ENCODE measurements at places on chromosomes 7 and 10.
A peak's percentile ranks its signal among the peaks of the same experiment; 100 is the strongest.

DNA sequence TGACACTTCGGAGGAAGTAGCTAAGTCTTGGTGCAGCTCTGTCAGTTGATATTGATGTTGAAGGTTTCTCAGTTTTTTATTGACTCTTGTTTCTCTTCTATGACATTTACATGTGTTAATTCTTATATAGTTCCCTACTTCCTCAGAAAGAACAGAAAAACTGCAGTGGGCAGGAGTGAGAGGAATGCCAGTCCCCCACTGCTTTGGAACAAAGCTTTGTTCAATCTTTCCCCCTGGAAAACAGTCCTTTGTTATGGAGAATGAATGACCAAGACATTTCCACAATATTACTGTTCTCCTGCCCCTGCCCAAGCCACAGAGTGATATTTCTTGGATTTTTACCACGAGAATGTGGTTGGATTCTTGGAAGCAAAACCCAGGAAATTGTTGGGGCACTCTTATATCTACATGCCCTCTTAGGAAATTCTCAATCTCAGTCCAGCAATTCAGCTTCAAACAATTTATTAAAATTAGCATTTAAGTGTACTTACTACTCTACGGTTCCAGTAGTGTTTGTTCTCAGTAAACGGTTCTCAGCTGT, 258.0 kb upstream of the KCND2 start:
- no peak for DNase-seq

DNA sequence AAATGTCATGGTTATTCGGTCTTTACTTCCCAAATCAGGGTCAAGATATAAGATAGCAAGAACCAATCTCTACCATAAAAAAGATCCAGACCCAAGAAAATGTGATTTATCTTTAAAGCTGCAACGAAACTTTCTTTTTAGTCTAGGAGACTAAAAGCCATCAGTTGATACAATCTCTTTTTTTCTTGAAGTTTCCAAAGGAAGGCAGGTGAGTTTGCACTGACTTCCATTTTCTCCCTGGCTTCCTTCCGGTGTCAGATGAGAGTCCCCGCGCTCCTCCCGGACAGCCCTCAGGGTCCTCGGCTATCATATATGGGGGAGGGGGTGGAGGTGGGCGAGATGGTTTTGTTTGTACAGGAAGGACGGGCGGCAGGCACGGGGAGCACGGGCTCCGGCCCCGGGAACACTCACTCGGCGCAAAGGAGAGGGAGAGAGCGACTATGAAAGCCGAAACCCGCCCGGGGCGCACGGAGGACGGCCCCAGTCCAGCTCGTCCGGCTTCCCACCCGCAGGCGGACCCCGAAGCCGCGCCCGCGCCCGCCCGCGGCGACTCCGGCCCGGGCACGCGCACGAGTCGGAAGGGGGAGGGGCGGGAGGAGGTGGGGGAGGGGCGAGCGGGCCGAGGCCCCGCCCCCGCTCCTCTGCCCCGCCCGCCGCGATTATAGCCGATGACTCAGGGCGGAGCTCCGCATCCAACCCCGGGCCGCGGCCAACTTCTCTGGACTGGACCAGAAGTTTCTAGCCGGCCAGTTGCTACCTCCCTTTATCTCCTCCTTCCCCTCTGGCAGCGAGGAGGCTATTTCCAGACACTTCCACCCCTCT, at the start of gene BAG3:
BAG3 (plus strand) TSS at position 689 of the 822 bp plus-strand sequence. CDS start 296 bp downstream, outside the sequence.
- DNase-seq: peak; percentile 55

DNA sequence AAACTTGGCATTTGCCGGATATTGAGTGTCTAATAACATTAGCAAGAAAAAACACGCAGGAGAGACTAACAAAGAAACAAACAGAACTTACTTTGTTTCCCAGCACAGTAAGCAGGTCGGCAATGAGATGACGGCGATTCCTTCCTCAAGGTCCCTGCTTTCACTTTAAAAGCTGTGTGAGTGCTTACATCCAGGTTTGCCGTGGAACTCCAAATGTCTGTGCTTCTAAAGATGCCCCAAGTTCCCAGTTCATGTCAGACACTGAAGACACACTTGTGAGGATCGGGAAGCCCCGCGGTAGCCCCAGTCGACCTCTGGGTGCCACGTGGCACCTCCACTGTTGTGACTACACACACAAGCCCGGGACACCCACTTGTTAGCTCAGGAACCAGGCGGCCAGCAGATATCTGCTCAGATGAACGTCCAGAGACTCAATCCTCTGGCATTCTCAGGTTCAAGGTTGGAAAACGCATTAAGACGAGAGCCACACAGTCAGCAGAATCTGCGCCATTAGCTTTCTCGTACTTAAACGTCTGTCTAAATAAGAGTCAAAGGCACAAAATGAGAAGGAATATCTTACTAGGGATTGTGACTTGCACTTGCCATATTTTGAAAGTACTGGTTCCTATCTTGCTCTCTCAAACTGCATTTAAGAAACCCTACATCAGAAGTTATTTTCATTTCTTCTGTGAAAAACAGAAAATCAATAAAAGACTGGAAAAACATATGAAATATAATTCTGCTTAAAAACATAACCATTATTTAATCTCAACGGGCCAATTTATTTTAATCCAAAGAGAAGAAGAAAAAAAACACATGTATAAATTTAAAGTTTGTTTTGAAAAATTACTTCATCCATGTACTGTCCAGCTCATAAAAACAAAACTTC, 207.6 kb upstream of the KLF14 start:
- no peak for DNase-seq

- no peak for DNase-seq
These were observed 28.0 kb downstream of the NIPSNAP2 start for GRCh38 chr7:55992346-55992745.

DNA sequence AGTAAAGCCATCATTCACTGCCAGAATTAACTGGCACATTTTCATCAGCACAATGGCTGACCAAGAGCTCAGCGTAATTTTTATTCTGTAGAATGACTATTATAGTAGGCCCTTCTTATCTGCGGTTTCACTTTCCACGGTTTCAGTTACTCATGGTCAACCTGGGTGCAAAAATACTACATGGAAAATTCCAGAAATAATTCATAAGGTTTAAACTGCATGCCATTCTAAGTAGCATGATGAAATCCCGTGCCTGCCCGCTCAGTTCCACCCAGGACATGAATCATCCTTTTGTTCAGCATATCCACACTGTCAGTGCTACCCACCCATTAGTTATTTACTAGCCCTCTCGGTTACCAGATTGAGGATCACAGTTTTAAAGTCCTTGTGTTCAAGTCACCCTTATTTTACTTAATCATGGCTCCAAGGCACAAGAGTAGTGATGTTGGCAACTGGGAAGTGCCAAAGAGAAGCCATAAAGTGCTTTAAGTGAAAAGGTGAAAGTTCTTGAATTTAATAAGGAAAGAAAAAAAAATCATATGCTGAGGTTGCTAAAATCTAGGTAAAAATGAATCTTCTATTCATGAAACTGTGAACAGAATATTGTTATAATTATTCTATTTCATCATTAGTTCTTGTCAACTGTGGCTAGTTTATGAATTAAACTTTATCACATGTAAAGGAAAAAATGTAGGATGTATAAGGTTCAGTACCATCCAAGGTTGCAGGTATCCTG, 204.9 kb downstream of the DOCK4 start:
- no peak for DNase-seq

DNA sequence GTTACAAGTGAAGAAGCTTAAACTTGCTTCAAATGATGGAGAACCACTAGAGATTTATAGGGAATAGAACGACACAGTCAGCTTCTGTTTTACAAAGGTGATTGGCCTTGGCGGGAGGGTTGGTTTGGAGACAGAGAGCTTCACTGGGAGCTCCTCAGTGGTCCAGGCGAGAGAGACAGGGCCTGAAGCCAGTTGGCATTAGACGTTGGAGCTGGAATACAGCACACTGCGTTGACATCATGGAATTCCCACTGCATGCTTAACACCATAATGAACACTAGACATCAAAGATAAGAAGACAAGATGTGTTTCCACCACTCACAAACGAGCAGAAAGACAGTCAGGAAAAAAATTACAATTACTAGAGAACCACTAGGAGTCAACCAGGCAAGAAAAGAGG, 67.8 kb downstream of the TBXAS1 start:
- DNase-seq: no peak

DNA sequence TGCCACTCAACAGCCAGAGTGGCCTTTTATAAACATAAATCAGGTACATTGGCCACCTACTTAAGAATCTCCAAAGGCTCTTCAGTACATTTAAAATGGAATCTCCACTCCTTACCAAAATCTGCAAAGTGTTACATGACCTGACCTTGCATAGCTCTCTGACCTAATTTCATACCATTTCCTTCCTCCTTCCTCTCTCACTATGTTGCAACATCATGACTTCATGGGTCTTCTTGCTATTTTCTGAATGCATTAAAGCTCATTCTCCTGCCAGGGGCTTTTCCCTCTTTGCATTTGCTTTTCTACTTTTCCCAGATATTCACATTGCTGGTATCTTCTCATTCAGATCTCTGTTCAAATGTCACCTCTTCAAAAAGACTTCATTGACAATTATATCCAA, 22.1 kb upstream of the PPP1R17 start:
- no peak for DNase-seq

- no peak for DNase-seq
These were observed 889 bp upstream of the SEMA3A start for GRCh38 chr7:84195295-84196060.

GRCh38 chr7:150954986-150955518, 23.1 kb downstream of the KCNH2 start:
- DNase-seq: no peak

- peak; percentile 16 for DNase-seq
These were observed 81.2 kb downstream of the HIPK2 start for GRCh38 chr7:139696552-139696951.

DNA sequence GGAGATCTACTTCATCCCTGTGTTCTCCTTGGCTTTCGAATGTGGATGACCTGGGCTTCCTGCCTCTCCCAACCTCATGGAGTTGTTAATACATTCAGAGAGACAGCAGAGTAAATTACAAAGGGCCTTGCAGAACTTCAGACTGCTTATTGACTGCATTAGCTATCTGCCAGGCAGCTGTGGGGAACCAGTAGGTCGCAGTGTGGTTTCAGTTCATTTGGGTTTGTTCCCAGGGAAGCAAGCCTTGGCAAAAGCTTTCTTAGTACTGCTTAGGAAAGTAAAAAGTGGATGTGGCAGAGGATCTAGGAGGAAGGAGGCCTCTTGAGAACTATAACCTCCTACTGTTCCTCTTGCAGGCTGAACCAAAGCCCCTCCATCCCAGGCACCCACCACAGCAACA, 9.2 kb downstream of the NPFFR1 start:
- no peak for DNase-seq

DNA sequence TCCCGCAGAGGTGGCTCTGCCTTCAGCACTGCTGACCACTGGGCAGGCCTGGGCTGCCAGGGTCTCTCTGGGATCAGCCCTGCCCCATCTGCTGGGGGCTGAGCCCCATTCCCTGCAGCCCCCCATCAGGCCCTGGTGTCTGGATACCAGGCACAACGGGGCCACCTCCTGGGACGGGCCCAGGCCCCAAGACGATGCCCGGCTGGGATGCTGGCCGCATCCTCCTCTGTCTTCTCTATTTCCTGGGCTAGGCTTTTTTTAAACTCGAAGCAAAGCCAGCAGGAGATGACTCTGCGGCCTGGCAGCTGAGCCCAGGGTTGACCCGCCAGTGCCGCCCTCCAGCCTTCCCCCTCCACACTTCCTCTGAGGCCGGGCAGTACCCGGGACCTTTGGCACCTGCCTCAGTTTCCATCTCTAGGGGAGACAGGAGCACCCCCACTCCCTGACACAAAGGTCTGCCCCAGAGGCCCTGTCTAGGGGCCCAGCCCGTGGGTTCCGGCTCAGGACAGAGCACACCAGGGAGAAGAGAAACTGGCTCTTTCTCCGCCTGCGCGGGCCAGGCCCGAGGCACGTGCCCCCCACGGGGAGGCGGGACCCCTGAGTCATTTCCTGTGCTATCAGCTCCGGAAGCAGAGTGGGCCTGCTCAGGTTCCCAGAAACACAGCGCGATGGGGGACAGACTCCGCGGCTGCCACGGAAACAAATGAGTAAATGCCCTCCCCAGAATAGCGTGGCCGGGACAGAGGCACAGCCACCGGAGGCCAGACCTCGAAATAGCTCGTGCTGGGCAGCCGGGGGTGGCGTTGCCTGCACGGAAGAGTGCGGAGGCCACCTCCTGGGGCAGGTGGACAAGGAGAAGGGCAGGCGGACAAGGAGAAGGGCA, 84.6 kb upstream of the PDGFA start:
- peak; percentile 81 for DNase-seq

GRCh38 chr7:145909991-145910513, 206.5 kb upstream of the CNTNAP2 start:
- peak; percentile 4 for DNase-seq

- DNase-seq: peak; percentile 66
These were observed 449.6 kb downstream of the GRM8 start for GRCh38 chr7:126803060-126803665.

GRCh38 chr7:94405506-94405905, 10.8 kb downstream of the COL1A2 start:
- no peak for DNase-seq

DNA sequence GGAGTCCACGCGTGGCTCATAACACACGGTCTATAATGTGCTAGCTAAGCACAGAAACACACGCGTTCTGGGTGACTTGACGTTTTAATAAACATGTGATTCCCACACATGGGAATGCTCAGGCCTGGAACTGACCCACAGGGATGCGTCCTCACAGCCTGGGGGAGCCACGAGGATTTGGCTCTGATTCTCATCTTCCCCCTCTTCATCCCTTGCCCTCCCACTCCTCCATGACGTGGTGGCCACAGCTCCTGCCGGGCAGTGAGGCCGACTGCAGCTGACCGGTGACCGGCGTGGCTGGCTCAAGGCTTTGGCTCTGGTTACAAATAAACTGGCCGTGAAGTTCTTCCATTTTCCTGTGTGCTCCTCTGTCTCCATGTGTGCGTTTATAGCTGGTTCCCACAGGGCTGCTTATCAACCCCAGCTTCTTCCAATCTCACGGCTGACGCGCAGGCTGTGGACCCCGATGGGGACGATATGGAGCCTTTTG, 40.9 kb upstream of the KLF6 start:
- no peak for DNase-seq

GRCh38 chr10:42932735-42933447, 144.0 kb upstream of the RET start:
- no peak for DNase-seq

GRCh38 chr10:30348378-30348776, 701 bp downstream of the MTPAP start:
- peak; percentile 7 for DNase-seq

DNA sequence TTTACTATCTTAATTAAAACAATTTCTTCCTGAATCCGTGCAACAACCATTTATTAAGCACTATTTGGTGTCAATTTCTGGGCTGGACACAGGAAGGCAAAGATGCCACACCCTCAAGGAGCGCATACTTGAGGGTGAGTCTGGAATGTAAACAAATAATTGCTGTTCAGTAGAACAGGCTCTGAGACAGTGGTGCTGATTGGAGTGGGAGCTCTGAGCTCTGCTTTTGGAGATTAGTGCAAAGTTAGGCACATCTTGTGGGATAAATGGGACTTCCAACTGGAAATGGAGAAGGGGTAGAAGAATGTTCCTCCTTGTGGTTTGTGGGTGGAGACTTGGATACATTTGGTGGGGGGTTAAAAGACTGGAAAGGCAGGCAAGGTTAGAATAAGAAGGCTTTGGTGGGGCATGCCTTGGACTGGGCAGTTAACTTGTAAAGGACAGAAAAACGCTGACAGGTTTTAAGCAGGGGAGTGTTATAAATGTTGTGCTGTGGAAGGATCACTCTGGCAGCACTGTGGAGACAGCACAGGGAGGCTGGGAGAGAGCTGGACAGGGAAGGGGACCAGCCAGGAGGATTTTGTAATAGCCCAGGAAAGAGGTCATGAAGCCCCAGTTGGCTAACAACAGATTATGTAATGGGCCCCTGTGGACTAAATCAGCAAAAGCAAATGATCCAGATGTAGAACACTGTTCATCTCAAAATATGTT, 80.7 kb downstream of the ZNF365 start:
- DNase-seq: no peak

Data from Jurkat, Clone E6-1 (cell line).